SK-MEL-5 (cell line): ENCODE measurements at places on chromosomes 3 and 15.

DNA sequence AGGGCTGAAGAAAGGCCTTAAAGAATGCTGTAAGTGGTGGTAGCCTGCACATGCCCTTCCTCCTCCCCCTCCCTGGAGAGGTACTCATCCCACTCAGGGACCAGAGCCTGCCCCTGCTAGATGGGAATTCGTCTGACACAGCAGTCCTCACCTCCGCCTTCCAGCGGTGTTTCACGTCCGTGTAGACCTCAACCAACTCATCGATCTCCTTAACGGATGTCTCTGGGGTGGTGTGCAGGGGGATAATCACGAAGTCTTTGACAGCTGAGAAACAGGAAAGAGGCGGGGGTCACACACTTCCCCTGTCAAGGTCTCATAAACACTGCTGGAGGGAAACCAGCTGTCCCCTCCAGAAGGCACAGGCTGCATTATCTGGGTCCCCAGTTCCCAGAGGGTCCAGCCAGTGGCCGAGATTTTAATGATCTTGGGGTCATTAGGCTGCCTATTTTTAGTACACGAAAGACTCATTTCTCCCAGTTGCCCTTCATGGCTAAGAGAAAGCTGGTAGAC lies 9.9 kb downstream of the DNASE1L3 start:
- no peak for DNase-seq

DNA sequence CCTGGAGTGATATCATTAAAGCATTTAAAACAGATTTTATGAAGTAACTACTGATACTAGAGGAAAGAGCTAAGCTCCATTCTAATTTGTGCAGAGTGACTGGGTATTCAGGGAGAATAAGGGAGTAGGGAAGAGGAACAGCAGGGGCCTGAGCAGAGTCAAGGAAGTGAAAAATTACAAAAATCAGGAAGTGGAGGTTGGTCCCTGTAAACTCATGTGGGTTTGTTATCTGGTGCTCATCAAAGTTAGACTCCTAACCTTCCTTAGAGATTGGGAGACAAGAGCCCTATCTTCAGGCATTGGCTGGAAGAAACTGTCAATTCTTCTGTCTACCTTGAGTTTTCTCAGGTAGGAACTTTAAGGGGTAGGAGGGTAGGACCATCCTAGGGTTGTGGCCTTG lies 82.5 kb downstream of the NEK11 start:
- no peak for DNase-seq

DNA sequence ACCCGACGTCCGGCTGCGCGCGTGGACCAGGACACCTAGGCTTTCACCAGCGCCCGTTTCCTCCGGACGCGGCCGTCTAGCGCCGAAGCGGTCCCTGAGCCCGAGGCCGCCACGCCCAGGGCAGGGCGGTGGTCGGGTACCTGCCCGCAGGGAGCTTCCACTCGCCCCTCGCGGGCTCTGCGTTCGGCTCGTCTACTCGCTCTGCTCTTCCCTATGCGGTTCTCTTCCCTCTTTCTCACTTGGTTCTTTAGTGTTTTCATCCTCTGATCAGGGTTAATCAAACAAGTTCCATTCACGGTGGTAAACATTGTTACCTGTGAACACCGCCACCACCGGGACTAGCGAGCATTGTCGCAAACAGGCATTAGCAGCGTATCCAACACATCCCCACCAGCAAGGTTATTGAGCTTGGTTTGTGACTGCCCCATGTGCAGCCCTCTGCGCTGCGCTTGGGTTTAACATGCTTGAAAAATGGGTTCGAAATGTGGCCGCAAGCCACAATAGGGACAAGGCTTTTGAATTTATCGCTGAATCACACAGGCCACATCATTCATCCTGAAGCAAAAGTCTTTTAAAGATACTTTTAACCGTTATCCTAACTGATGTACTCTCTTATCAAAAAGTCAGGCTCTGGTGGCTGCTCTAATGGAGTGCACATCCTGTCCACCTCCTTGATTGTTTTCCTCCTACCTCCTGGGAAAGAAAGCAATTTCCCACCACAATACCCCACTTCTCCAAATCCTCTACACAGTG lies 843 bp upstream of the CD47 start:
- DNase-seq: no peak

DNA sequence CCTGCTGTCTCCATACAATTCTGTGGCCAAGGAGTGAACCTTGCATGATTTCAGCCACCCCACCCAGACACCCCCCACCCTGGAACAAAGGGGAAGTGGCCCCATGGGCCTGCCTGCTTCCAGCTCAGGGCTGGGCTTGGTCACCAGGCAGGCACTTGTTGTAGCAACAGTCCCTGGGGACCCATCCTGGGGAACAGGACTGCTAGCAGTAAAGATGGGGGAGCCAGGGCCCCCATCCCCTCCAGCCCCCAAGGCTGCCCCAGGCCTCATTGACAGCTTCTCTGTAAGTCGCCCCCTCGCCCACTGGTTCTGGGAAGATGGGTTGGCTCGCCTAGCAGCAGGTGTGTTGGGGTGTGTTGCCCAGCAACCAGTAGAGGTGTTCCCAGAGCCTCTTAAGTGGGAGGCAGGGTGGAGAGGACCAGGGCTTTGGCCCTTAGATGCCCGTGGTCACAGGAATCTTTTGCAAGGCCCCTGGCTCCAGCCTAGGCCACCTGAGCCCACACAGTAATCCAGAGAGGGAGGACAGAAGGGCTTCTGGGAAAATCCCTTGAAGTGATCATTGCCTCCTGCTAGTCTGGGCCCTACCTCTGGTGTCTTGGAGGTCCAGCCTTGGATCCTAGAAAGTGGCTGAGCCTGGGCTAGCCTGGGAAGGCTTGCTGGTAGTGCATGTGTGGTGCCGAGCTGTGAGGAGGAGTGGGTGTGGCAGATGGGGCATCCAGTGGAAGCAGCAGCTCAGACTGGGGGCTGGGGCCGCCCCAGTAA lies 48.9 kb downstream of the CYP11A1 start:
- DNase-seq: no peak

DNA sequence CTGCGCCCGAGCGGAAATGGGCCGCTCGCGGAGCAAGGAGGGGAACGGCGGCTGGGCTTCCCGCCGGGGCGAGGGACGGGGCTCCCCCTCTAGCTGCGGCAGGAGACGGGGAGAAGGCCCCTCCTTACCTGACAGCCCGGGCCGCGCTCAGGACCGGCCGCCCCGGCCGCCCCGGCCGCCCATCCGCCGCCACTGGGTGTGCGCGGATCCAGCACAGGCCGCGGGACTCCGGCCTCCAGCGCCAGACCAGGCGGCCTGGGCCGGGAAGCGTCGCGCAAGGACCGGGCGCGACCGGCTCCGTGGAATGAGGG lies 296 bp downstream of the TPRA1 start:
- no peak for DNase-seq

DNA sequence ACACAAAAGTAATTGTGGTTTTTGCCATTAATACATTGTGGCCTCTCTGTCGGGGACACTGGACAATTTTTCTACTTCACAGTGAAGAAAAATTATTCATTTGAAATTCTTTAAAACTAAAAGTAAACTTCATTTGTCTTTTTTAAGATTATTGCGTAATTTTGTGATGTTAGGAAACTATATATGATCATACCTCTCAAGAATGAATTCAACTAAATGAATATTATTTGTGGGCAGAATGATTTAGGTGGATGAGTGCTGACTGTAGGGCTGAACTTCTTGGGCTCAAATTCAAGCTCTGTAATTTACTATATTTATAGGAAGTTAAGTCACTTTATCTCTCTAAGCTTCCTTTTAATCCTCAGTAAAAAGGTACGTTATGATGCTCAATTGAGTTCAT lies 441.2 kb downstream of the ROBO1 start:
- no peak for DNase-seq

- no peak for DNase-seq
These were observed 16.9 kb downstream of the NR2F2 start for GRCh38 chr15:96347181-96348111.

DNA sequence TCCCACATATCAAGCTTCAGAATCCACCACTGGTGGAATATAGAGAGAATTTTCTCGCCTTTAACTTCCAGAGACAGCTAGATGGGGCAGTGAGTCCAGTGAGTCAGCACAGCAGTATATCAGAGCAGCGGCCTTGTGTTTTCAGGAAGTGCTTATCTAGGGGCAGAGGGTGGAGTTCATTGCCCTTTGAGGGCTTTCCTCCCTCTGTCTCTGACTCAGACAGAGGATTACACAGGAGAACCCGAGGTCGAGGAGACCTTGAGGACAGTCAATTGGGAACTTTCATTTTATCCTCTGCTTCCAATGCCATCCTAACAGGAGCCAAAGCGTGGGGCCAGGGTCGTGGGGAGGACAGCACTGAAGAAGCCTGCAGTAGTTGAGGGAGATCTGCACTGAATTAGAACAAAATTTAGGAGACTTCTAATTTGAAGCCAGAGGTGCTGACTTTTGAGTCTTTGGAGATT lies 109.6 kb upstream of the UMPS start:
- DNase-seq: peak; percentile 50

- DNase-seq: peak; percentile 53
These were observed 190.3 kb upstream of the TRIM42 start for GRCh38 chr3:140487566-140487965.

GRCh38 chr3:109021556-109021955 lies 67.9 kb upstream of the GUCA1C start:
- no peak for DNase-seq

DNA sequence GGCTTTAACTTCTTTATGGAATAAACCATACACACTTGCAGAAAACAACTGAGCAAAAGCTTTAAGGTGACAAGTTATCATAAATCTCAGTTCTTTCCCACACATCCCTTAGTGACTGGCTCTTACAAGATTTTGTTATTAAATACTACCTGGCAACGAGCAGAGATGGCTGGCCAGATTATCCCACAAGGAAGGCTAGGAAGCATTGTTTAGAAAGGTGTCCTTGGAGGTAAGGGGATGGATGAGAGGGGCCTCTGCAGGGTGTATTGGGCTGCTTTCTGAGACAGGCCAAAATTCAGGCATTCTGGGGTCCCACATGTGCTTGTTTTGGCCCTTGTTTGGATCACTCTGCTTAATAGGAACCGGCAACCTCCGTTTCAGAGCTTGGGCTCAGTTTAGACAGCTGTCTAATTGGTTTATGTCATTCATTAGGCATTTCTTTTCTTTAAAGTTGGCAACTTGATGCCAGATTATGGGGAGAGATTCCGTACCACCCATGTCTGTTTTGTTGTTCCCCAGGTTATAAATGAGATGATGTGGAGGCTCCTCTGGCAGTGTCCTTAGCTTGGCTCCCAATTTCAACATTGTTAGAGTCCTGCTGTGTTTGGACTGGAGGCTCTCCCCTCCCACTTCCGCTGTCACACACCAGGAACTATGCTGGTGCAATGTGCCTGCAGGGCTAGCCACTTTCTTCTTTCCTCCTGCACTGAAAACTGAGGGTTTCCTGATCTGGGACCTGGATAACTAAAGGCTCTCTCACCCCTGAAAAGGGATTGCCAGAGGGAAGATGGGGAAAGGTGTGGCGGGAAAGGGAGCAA lies 121.1 kb downstream of the TPRG1 start:
- no peak for DNase-seq

- DNase-seq: no peak
These were observed 66.1 kb downstream of the GBE1 start for GRCh38 chr3:81695302-81695701.

- no peak for DNase-seq
These were observed 54.1 kb upstream of the CCR2 start for GRCh38 chr3:46299608-46300460.

DNA sequence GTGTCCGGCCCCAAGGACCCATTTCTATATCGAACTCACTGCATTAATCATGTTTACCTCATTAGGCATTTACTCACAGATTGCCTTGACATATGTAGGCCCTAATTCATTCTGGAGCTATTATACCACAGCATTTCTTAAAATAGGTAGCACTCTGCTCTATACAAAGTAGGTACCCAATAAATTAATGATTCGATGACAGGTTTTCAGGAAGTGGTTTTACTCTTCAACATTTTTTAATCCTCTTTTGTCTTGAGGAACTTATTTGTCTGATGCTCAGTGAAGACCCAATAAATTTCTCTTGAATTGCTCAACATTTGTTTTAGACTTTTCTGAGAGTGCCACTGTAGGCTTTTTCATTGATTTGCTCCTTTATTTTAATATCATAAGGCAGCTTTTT lies 12.1 kb downstream of the TGFBR2 start:
- no peak for DNase-seq

DNA sequence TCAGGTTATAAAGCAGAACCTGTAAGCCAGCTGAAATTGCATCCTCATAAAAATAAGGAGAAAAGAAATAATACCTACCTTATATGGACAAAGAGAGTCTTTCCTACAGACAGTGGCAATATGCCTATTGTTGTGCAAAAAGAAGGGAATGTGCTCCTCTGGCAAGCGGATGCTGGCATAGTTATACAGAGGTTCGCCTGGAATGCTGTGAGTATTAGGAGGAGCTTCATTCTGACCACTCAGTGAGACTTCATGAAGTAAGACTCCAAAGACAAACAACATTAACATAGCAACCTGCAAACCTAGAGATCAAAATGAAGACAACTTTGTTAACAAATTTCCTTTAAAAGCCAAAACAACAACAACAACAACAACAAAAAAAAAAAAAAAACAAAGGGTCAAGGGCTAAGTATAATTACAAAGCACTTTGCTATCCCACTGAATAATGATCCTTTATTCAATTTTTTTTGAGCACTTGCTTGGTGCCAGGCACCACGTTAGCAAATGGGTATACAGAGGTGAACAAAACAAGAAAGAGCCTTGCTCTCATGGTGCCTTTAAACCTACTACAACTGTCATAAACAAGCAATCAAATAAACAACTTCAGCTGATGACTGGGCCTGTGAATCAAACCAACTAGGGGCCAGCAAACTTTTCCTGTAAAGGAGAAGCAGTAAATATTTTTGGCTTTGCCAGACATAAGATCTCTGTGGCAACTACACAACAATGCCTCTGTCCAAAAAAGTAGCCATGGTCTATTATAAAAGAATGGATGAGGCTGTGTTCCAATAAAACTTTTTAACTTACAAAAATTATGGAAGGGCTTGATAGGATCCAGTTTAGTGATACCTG lies 3.7 kb downstream of the EOGT start:
- no peak for DNase-seq

DNA sequence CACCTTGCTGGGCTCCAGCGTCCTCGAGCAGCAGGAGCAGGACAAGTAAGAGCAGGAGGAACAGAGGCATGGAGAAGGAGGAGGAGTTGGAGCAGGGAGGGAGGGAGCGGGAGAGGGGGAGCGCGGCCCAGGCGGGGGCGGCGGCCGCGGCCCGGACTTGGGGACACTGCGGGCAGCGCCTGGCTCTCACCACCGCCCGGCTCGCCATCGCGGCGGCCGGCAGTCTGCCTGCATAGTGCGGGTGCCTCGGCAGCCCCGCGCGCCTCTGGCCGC lies 440 bp downstream of the DCBLD2 start:
- peak; percentile 38 for DNase-seq

- peak; percentile 77 for DNase-seq
These were observed 140.6 kb upstream of the BHLHE40 start for GRCh38 chr3:4838621-4839022.

GRCh38 chr3:178084938-178085816 lies 451.1 kb upstream of the KCNMB2 start:
- no peak for DNase-seq

- DNase-seq: no peak
These were observed 25.2 kb upstream of the CCDC39 start for GRCh38 chr3:180704532-180704931.
